ENCODE measurements at places on chromosomes 16 and 17.

GRCh38 chr17:73711184-73711583 is 66.9 kb upstream of the SDK2 start:
- DNase-seq, result no peak

DNA sequence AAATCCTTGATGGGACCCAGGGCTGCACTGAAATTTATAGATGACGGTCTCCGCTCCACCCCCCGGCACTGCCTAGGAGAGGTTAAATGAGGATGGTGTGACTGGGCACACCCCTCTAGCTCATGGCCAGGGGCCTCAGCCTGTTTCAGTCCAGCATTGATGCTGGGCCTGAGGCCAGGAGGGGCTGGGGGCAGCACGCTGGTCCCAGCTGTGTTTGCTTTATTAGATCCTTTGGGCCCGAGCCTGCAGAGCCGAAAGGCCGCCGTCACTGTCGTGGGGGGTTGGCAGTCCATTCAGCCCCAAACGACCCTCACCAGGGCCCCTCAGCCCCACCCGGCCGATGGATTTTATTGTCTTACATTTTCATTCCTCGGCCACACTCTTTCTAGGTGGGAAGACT is 10.8 kb upstream of the DOK4 start:
- no peak for DNase-seq

DNA sequence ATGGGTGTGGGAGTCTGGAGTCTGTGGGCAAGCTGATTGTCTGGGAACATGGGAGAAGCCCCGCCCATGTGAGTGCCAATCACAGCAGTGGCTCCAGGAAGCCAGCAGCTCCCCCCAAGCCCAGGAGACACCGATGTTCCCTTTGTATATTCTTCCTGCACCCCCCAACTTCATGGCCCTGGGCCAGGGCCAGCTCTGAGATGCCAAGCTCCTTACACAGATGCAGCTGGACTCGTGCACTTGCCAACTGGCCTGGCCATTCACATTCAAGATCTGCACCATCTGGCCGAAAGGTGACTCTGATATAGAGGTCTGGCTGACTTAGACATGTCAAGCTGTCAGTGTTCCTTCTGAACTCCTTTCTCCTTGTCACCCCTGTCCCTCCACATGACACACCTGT is 50.5 kb downstream of the CACNG5 start:
- no peak for DNase-seq

- no peak for DNase-seq
Measured at GRCh38 chr16:10961231-10961630, 16.9 kb downstream of the CLEC16A start.

DNA sequence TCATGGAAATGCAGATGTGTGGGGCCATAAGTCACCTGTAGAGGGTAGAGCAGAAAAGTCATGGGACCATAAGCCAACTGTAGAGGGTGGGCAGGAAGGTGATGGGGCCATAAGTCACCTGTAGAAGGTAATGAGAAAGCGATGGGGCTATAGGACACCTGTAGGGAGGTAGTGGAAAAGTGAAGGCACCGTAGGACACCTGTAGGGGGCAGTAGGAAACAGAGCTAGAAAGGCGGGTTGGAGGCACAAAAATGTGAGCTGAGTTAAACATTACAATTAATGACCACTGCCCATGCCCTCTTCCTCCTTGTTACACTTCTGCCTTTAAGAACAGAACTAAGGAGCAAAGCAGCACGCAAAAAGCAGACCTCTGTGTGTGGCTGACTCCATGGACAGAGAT is 150.1 kb downstream of the SHISA6 start:
- DNase-seq, result no peak

- DNase-seq, result no peak
Measured at GRCh38 chr16:1976216-1976520, 4.3 kb downstream of the TBL3 start.

- no peak for DNase-seq
Measured at GRCh38 chr17:78676412-78677302, 99.5 kb upstream of the DNAH17 start.

GRCh38 chr17:38320482-38320881 is 23.3 kb downstream of the GPR179 start:
- no peak for DNase-seq

GRCh38 chr17:37802712-37803416 is 58.0 kb upstream of the HNF1B start:
- no peak for DNase-seq

GRCh38 chr17:65235284-65235683 is 98.1 kb downstream of the RGS9 start:
- no peak for DNase-seq
